ENCODE measurements at places on chromosomes 11 and 22.

- no peak for DNase-seq
These were observed 2.0 kb upstream of the VSIG10L2 start for GRCh38 chr11:125943661-125944349.

DNA sequence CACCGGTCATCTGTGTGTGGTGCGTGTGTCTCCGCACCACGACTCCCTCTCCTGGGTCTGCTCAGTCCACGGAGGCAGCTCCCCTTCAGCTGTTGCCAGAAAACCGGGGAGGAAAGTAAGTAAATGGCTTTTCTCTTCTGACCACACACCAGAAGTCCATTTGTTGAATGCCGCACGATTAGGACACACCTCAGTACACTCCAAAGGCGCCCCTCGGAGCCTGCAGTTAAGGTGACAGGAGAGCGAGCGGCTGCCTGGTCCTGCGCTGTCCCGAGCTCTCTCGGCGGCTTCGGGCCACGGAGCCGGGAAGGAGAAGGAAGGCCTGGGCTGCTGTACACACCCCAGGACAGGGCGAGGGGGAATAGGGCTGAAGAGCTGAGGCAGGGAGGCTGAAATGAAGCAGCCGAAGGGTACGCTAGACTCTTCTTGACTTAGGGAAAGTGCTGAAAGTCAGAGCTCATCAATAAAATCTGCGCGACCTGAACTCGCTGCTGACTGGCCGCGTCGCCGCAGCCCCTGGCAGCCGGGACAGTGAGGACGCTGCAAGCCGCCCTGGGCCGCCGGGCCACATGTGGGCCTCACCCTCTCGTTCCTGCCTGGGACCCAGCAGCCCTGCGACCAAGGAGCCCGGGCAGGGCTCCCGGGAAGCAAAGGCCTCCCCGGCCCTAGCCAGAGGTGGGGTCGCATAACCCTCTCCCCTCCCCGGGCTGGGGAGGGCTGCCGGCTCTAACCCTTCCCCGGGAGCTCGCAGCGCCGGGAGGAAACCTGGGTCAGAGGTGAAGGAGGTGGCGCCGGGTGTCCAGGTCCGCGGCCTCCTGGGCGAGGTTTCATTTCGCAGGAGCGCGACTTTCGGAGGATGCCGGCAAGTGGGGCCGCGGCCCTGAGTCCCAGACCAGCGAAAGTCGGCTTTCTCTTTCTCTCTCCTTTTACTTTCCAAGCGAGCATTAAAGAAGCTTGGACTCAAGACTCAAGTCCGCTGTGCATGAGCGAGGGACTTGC, 1.6 kb upstream of the PAX6 start:
- no peak for DNase-seq

GRCh38 chr22:17905445-17905844, 118.9 kb downstream of the MICAL3 start:
- no peak for DNase-seq

DNA sequence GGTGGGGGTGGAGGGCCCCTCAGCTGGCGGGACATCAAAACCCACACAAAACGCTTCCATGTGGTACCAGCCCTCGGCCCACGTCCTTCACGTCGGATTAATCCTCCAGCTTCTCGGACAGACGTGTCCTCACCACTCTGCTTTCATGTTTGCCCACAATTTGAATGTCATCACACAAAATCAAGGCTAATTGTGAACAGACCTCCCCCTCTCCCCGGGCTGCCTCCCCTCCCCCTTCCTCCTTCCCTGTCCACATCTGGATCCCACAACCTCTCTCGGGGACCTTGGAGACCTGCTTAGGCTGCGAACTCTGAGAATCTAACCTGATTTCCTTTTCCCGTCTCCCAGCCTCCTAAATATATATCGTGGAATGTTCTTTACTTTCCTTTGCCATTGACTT, 262.9 kb downstream of the MN1 start:
- DNase-seq, result no peak

DNA sequence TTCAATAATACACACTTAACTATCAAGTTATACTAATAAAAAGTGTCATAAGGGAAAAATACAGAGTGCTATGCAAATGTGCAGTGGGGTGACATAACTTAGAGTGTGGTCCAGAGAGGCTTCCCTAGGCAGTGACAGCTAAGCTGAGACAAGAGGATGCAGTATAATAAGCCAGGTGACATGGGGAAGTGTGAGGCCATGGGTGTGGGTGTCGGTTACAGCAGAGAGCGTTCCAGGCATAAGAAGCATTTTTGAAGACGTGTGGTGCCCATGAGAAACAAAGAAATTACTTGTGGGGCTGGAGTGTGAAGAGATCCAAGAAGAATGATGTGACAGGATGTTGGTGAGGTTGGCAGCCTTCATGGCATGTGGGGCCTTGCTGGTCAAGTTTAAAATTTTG, 78.1 kb upstream of the PICALM start:
- no peak for DNase-seq

- DNase-seq, result no peak
These were observed 72.0 kb downstream of the SYN3 start for GRCh38 chr22:32985899-32986765.

- no peak for DNase-seq
These were observed 6.6 kb downstream of the RTL6 start for GRCh38 chr22:44491269-44492035.

DNA sequence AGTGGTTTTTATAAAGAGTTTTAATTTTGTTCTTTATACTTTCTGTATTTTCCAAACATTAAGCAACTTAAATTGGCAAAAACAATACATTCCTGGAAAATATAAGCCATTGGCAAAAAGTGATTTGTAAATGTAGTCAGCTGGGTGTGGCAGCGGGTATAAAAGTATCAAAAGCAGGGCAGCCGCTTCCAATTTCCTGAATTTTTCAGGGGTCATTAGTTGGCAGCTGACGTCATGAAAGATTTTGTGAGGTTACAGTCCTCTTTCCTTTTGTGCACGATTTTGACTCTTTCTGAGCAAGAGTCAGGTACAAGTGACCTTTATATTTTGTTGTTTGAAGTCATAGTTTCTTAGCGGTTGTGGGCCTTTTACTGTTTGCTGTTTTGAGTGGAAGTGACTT, at the start of gene OOSP3:
Gene OOSP3, plus strand, starts transcription at position 208 of the 400 bp plus-strand sequence. Its CDS starts 27 bp downstream, at position 235.
- DNase-seq, result no peak

Data from BJ (cell line).